ENCODE measurements at places on chromosomes 5 and 9.

- DNase-seq: no peak
These were observed 213.6 kb downstream of the PAX5 start for GRCh38 chr9:36820392-36820861.

GRCh38 chr9:121670431-121670830 lies 19.0 kb downstream of the DAB2IP start:
- no peak for DNase-seq

DNA sequence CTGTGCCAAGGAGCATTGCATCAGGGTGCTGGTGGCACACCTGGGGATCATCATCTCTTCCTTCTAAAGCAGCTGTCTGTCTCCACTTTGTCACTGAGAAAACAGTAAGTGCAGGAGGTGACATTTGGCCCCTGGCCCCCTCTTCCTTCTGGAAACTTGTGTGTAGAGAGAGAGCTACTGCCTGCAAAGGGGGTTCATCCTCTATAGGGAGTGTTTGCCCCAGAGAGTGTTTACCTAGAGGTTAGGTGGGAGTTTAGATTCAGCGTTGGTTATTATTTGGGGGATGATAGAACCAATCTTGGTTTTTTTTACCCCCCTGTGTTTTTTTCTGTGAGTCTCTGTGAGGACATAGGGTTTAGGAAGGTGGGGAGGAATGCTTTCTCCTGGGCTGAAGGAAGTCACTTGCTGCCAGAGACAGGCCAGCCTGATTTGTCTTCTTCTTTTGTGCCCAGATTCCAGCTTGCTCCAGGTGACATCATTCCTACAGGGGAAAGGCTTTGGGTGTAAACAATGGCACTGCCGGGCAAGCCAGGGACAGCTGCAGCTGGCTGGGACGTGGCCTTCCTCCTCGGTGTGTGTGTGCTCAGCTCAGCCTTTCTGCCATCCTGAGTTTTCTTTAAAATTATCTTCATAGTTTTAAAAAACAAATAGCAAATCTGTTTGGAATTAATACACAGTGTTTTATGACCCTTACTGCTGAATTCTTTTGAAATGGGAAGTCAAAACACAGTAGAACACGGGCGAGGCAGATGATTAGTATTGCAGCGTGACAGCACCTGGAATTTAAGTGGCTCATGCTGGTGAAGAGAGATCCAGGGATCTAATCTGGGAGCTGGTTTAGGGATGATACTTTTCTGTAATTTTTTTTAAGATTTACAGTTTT lies 24.5 kb downstream of the PRRC2B start:
- no peak for DNase-seq

DNA sequence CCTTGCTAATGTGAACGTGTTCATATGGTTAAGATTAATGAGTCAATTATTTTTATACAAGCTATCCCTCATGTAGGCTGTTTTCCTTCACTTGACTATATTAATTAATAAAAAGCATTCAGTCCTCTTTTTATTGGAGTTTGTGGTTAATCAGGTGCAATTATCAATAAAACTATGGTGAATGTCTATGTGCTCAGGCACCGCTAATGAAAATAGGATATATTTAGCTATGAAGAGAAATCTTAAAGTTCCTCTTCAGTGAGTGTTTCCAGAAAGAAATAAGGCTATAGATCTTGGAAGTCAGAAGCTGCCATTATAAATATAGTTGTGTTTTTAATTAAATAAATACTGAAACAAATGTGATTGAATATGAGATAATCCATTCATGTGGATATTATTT lies 422.1 kb downstream of the DMAC1 start:
- DNase-seq: no peak

DNA sequence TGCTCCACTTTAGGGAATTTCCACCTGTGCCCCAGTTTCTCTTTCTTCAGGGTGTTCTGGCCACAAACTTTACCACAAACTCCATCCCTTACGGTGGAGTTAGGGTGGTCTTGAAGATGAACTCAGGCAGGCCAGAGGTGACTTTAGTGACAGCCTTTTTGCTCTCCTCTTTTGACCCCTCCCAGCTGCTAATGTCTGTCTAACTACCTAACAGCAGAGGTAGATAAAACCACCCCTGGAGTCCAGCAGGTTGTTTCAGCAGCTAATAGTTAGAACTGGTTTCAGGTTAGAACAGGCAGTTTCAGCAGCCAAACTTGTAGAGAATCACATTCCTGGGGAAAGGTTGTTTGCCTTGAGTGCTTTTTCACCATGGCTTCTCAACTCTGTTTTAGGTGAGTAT lies 971.3 kb upstream of the CDH18 start:
- no peak for DNase-seq

DNA sequence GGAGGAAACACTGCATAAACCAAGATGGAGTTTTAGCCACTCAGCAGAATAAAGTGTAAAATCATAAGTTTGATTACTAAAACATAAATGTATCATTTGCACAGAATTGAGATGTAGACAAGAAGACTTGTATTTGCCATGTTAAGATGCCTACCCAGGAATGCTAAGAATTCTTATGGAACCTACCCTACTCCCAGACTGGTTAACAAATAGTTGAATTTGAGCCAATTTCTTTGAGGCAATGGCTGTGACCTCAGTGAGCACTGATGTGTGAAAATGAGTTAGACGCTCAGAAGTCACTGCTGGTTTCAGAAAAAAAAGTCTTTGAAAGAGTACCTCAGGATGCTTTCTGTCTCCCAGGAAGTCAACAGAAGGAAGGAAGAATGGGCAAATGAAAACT lies 95.6 kb downstream of the ESM1 start:
- peak; percentile 9 for DNase-seq

GRCh38 chr9:100281676-100282387 lies 70.9 kb downstream of the TEX10 start:
- no peak for DNase-seq

DNA sequence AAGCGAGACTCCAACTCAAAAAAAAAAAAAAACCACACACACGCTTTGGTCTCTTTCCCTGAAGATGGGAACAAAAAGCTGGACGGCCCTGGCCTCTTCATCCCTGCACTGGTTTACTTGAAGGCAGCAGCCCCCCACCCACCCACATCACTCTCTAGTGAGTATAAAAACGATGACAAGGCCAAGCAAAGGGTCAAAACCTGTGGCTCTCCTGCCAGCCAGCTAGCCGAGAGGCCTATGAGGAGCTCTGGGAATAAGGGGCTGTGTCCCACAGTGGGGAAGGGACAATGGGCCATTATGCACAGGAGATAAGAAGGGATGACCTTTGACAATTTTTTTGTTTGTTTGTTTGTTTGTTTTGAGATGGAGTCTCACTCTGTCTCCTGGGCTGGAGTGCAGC lies 13.1 kb downstream of the QRFP start:
- no peak for DNase-seq

- no peak for DNase-seq
These were observed 67.0 kb downstream of the STX17 start for GRCh38 chr9:99973455-99973854.

DNA sequence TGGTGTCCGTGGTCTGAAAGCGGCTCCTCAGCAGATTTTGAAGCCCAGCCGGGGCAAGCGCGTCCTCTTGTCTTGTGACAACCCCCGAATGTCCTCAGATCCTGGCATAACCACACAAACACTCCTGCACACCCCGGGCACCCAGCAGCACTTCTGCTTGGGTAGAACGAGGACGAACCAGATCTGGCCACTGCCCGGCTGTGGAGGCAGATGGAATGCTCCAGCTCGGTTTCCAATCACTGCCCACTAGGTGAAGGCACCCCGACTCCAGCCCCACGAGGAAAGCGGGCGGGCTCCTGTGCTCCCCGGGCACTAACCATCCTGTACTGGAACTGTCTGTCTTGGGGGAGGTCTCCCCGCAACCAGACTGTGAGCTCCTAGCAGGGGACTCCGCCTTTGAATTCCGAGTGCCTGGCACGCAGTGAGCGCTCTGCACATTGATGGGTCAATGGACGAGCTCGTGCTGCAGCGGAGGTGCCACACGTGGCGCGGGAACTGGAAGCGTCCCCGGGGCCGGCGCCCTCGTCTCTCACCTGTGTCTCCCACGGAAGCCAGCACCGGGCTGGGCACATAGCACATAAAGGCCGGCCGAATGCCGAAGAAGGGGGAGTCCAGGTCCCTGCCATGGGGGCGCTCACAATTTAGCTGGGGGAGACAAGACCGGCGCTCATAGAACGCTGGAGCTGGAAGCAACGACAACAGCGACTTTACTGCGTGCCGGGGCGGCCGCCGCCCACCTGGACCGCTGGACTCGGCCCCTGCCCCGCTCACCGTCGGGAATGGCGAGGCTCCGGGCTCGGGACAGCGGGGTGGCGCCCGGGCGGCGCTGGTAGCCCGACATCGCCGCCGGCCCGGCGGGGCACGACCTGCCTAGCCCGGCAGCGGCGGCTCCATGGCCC lies 608 bp downstream of the ENTR1 start:
- no peak for DNase-seq

DNA sequence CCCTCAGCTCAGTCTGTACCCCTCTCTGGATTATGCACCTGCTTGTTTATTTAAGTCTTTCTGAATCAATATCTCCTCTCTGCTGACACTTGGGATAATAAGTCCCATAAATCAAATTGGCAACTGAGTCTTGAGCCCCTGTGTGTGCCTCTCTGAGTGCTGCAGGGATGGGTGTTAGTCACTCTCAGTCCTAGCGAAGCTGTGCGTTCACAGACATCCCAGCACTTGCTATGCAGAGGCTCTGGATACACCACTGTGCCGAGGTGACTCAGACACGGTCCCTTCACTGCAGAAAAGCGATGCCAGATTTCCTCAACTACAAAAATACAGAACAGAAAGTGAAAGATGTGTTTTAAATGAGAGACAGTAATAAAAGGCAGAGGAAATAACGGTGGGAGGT lies 4.1 kb upstream of the KCNMB1 start:
- no peak for DNase-seq

DNA sequence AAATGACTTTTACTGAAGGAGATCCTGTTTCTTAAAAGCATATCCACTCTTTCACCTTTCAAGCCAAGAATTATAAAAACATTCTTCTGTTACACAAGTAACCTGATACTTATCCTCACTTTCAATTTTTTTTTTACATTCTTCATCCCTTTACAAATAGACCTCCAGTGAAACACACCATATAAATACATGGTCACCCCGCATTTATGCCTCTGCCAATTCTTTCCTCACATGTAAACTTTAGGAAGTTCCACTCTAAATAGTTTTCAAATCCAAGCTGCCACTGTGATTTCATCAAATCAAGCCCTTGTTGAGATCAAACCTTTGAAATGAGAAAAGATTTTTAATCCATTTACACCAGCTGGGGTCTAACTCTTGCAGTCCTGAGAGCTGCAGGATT lies 40.0 kb downstream of the GAS1 start:
- DNase-seq: no peak

- no peak for DNase-seq
These were observed 61.8 kb upstream of the TRPM3 start for GRCh38 chr9:71183251-71183650.

GRCh38 chr9:135618866-135619598 lies 20.3 kb downstream of the GLT6D1 start:
- no peak for DNase-seq

DNA sequence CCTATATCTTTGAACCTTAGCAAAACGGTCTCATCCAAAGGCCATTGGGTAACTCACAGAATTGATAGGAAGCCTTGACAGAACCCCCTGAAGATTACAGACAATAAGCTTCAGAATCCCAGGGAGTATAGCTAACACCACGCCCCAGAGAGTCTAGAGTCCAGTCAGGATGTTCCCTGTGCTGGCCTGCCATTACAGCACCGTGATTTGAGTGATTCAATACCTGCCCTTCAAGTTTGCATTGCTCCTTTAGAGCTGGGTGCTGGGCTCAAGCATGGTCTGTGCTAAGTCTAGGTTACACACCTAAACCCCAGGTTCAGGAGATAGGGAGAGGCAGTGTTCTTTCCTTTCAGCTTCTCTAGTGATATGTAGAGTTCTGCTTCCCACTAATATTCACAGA lies 90.5 kb downstream of the RASEF start:
- no peak for DNase-seq

- DNase-seq: no peak
These were observed 145.4 kb downstream of the NMUR2 start for GRCh38 chr5:152259702-152260101.

DNA sequence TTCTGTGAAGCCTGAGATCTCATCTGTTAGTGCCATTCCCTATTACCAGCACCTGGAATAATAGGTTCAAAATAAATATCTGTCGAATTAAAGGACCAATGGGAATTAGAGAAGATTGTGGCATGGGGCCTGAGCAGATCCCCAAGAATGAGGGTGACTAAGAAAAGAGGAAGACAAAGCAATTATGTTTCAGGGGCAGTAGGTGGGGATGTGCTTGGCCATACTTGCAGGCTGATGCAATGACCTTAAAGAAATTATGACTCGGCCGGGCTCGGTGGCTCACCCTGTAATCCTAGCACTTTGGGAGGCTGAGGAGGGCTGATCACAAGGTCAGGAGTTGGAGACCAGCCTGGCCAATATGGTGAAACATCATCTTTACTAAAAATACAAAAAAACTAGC lies 562.8 kb downstream of the PTPRD start:
- DNase-seq: no peak

GRCh38 chr9:125649315-125649714 lies 57.7 kb downstream of the MAPKAP1 start:
- DNase-seq: no peak

DNA sequence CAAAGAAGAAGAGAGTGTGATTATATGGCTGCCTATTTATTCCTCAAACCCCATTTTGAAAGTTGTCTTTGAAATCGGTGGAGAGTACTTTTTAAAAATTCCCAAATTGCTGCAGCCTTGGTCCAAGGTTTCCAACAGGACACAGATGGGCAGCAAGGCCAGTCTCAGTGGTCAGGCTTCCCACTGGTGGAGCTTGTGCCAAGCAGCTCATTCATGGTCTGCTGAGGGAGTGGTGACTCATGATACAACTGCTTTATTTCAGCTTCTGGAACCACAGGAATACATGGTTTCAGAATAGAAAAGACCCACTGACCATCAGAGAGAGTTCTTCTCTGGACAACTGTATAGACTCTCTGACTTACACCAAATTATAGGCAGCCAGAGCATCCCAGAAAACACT lies 673.1 kb upstream of the KLF4 start:
- no peak for DNase-seq

DNA sequence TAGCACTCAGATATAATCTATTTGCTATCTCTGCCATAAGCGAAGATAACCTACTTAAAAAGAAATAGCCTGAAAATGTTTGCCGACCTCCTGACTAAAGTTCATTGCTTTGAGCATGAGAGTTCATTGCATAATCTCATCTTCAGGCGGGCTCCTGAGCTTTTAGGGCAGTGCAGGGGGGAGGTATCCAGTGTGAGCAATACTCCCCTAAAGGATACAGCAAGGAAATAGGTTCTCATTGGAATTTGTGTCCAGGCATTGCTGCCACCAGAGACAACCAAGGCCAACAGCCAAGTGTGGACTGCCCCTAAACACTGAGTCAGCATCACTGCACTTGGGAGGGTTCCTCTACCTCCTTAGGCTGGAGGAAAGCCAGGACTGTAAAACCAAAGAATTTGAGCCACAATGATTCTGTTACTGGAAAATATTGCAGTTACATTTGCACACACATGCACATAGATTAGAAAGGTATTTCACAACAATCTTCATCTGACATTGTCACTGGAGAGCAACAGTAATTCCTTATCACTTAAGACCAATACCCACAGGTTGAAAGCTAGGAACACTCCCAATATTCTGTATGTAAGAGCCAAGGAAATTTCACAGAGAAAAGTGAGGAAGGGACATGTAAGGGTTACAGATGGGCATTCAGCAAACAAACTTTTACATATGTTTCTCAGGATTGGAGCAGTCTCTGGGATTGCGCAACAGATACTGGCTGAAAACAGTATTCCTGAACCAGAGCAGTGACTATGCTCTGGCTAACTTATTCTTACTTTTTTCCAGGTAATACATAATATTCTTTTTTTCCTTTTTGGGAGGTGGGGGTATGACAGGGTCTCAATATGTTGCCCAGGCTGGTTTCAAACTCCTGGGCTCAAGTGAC lies 98.6 kb upstream of the TLE1 start:
- DNase-seq: no peak

GRCh38 chr9:127316586-127317323 lies 52.2 kb downstream of the GARNL3 start:
- DNase-seq: no peak
